ENCODE measurements at places on chromosomes 6 and 20.
A peak's percentile ranks its signal among the peaks of the same experiment; 100 is the strongest.

GRCh38 chr20:45813006-45813340, 529 bp downstream of the UBE2C start:
- H3K36me3 ChIP-seq, result no peaks in the 10 kb centered on the region
- H3K27me3 ChIP-seq, result no peaks in the 10 kb centered on the region
- H3K4me3 ChIP-seq, result peak overlapping the region; percentile 71
- peaks cover 28% of the 10 kb centered on the region for H3K4me1 ChIP-seq
- DNase-seq, result no peak
- H3K27ac ChIP-seq, result no peak overlapping the region

GRCh38 chr6:1724616-1725015, 114.9 kb downstream of the FOXC1 start:
- H3K36me3 ChIP-seq, result no peaks in the 10 kb centered on the region
- H3K27me3 ChIP-seq, result no peaks in the 10 kb centered on the region
- no peaks in the 10 kb centered on the region for H3K4me1 ChIP-seq
- no peak overlapping the region for H3K4me3 ChIP-seq

GRCh38 chr6:11315743-11316437, 83.4 kb upstream of the NEDD9 start:
- peak overlapping the region; percentile 62 for H3K27ac ChIP-seq
- no peaks in the 10 kb centered on the region for H3K4me1 ChIP-seq
- H3K27me3 ChIP-seq, result no peaks in the 10 kb centered on the region
- no peak for DNase-seq

DNA sequence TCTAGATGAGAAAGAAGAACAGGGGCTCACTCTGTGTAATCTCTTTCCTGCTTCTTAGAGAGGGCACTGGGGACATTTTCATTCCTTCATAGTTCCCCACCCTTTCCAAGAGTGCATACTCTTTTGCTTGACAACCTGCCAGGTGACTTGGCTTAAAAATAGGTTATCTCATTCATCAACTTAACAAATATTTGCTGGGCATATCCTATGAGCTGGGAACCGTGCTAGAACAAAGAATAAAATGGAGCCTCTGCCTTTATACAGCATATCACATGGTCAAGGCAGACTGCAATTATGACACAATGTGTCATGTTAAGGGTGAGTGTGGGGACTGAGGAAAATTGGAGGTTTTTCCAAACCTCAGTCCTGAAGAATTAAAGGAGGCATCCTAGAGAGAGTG, 209.8 kb upstream of the FOXA2 start:
- no peak overlapping the region for H3K27ac ChIP-seq
- H3K4me1 ChIP-seq, result peaks cover 6% of the 10 kb centered on the region
- H3K36me3 ChIP-seq, result no peaks in the 10 kb centered on the region
- no peak for DNase-seq
- H3K4me3 ChIP-seq, result no peak overlapping the region

DNA sequence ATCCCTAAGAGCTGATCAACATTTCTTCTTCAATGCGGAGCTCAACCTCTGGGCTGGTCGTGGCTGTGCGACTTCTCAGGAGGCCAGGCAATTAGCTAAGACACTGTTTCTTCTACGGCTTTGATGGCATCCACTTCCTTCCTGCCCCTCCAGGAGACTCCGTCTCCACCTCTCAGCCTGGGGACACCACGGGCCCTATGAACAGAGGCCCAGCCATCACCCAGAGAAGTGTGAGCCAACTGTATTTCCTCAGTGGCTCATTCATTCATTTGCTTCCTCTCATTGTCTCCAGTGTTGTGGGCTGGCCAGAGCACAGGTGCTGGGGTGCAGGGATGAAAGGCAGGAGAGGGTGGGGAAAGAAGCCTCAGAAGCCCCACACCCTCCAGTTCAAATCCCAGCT, 51.8 kb upstream of the APCDD1L start:
- no peak overlapping the region for H3K27ac ChIP-seq
- H3K4me1 ChIP-seq, result no peaks in the 10 kb centered on the region
- H3K27me3 ChIP-seq, result no peaks in the 10 kb centered on the region
- no peak for DNase-seq
- no peaks in the 10 kb centered on the region for H3K36me3 ChIP-seq
- no peak overlapping the region for H3K4me3 ChIP-seq

GRCh38 chr6:43465948-43466347, 10.6 kb upstream of the DLK2 start:
- H3K4me3 ChIP-seq, result no peak overlapping the region
- H3K27ac ChIP-seq, result no peak overlapping the region
- no peaks in the 10 kb centered on the region for H3K4me1 ChIP-seq

DNA sequence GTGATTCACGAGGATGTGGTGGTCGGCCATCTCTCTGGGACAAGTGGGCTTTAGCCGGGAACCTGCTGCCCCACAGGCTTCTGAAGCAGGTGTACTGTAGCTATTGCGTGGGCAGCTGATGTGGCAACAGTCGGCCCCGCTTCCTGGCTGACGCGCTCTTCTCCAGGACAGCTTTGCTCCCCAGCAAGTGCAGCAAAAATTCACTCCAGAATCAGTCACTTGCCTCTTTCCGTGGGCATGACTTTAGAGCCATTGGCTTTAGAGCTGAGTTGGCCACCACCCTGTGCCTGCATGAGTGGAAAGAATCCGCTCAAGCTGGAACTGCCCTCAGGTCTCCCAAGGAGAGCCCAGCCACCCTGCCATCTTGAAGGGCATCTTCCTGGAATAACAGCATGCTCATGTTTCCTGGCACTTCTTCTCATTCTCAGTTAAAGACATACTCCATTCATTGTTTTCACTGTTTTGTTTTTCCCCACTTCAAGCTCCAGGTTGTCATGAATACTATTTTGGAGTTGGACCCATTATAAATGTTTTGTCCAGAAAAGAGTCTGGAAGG, 178.3 kb downstream of the ZDHHC14 start:
- no peaks in the 10 kb centered on the region for H3K4me1 ChIP-seq
- peaks cover 16% of the 10 kb centered on the region for H3K36me3 ChIP-seq
- no peak overlapping the region for H3K4me3 ChIP-seq

All from tibial nerve (tissue), 4 donors.